ENCODE measurements at places on chromosomes 1 and 21.

GRCh38 chr1:182404781-182405180 lies 4.3 kb upstream of the TEDDM1 start:
- no peak for DNase-seq

GRCh38 chr1:86263101-86263500 lies 106.5 kb upstream of the COL24A1 start:
- no peak for DNase-seq

GRCh38 chr21:17783481-17784179 lies 35.5 kb downstream of the C21orf91 start:
- DNase-seq, result peak; percentile 58

DNA sequence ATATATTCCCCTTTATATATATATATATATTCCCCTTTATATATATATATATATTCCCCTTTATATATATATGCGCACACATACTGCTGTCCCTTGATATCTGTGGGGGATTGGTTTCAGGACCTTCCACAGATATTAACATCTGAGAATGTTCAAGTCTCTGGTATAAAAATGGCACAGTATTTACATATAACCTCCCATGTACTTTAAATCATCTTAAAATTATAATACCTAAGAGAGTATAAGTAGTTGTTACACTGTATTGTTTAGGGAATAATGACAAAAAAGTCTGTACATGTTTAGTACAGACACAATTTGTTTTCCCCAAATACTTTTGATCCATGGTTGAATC lies 45.8 kb downstream of the NR5A2 start:
- no peak for DNase-seq

- peak; percentile 88 for DNase-seq
These were observed at the start of gene ARF1 for GRCh38 chr1:228082214-228082917. Gene ARF1, plus strand, starts transcription at chr1:228082708. Its CDS starts 14,407 bp downstream, at chr1:228097115.

DNA sequence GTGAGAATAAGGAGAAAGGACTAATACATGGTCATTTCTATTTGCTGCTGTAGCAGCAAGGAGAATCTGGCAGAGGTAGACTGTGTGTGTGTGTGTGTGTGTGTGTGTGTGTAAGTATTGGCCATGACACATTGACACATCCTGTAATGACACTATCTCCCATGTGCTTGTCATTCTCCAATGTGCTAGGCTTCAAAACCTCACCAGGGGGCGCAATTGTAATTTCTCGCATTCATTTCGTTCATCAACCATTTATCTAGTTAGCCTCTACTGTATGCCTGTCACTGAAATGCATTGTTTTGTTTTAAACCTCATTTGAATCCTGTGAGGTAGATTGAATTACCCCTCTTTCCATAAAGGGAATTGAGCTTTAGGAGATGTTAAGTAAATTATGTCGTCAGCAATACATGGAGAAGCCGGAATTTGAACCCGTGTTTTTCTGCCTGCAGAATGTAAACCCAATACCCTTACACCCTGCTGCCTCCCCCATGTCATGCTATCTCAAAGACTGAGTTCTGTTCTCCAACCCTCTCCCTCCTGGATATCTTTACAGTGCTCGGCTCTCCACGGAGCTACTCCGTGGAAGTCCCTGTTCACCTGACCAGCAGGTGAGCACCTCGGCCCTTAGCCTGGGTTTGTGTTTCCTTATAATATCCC lies 100.8 kb downstream of the UCK2 start:
- DNase-seq, result peak; percentile 51

DNA sequence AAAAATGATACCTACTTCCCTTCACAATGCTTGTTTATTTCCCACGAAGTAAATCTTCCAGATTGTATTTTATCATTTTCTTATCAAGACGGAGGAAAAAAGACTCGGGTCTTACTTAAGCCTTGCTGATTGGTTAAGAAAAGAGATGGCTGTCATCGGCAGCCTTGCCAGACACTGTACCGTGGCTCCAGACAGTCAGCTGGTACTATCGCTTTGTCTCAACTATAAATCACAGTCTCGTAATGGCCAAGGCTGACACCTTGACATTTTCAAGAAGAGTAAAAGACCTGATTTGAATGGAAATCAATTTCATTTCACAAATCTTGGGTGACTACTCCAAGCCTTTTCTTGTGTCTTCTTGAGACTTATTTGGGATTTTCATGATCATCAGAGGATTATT lies 868.0 kb downstream of the USP25 start:
- no peak for DNase-seq

- peak; percentile 99 for DNase-seq
These were observed 282.1 kb upstream of the BRINP3 start for GRCh38 chr1:190759807-190760206.

GRCh38 chr1:168178227-168178637 lies 530 bp upstream of the TIPRL start:
- no peak for DNase-seq

All from MV-4-11 (cell line).